CD14-positive monocyte (primary cell): ENCODE measurements at places on chromosomes 4 and X.
A peak's percentile ranks its signal among the peaks of the same experiment; 100 is the strongest.

DNA sequence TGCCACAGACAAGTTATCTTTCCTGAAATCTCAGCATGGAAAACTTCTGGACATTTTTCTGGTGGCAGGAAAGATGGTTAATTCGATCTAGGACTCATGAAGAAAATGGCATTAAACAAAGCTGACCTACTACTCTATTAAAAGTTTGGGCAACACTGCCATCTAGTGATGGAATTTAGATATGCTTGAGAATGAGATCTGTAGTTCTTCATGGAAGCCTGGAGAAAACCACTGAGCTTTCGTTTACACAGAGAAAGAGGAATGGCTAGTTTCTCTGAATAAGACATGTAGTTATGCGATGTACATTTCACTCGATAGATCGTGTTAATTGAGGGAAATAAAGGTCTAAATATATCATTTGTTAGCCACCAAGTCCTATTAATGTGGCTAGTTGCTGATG is 51.7 kb upstream of the CHRDL1 start:
- peak; percentile 15 for DNase-seq

- no peak for DNase-seq
Observed at GRCh38 chr4:153791746-153792617, 3.1 kb upstream of the SFRP2 start.

DNA sequence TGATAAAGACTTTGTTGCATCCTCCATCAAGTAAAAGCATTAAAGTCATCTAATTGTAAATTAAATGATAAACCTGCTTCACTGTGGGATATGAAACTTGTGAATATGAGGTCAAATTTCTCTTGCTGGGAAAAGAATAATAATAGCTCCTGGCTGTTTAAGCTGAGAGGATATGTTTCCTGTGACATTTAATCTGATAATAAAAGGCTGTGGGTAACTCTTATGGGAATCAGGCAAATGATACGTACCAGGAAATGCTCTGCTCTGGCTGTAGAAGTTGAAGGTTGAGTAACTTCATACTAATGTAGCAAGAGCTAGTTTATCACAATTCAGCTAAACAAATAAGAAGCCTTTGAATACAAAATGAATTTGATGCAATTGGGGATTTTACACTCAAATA is 574.6 kb downstream of the RAPGEF2 start:
- DNase-seq, result no peak

DNA sequence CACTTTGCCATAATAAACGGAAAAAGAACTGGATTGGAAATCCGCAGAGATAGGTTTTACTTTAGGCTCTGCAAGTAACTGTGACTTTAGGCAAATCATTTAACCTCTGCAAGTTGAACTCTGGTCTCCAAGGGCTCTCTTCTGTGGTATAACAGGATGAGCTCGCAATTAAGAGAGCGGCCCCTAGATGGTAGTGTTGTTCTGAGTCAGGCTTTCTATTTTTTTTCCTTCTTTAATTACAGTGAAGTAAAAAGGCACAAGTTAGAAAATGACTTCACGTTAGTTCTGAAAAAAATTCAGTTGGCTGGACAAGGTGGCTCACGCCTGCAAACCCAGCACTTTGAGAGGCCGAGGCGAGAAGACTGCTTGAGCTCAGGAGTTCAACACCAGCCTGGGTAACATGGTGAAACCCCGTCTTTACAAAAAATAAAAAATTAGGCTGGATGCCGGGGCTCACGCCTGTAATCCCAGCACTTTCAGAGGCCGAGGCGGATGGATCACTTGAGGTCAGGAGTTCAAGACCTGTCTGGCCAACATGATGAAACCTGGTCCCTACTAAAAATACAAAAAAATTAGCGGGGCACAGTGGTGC is 18.0 kb downstream of the RPS3A start:
- no peak for DNase-seq

- DNase-seq, result peak; percentile 20
Observed at GRCh38 chr4:173231916-173232315, 63.3 kb downstream of the GALNT7 start.

DNA sequence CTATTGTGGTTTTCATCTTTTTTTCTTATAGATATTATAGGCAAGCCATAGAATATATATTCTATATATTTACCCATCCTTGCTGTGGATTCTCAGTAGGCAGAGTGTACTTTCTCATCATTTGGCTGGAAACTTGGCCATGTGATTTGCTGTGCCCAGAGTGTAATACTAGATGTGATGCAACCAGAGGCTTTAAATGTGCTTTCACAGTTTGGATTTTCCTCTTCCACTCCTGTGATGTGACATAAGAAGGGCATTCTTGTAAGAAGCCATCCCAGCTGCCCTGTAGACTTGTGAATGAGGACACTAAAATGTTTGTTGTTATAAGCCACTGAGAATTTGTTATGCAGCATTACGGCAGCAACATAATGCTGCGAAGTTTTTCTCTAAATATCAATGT is 10.4 kb upstream of the HPGDS start:
- no peak for DNase-seq

DNA sequence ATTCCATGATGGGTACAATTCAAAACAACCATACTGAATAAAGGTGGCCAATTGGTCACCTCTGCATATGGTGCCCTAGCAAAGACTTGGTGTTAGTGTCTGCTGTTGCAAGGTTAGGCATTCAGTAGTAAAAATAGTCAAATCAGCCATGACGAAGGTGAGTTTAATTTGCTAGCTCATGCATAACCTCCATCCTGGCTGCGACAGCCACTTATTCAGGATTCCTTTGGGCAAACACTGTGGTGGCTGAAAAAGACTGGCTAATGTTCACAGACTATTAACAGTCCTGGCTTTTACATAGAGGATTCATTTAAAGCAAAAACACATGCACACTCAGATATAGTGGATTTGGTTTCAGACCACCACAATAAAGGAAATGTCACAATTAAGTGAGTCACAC is 34.8 kb upstream of the MAP9 start:
- DNase-seq, result no peak

- DNase-seq, result no peak
Observed at GRCh38 chr4:62709618-62710252, 1509.6 kb downstream of the ADGRL3 start.

DNA sequence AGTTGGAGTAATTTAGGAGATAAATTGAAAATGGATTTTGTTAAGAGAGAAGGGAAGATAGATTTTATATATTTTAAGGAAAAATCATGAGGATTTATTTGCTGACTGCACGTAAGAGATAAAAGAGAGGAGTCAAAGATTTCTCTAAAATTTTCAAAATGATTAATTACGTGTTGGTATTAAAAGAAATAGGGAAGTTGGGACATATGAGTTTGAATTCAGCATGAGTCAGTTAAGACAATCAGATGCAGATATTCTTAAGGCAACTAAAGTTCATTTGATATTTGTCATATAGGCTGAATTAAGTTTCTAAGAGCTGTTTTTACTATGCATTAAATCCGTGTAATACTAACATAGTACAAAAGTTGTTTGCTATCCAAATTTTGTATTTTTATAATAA is 46.9 kb downstream of the TET2 start:
- peak; percentile 44 for DNase-seq

DNA sequence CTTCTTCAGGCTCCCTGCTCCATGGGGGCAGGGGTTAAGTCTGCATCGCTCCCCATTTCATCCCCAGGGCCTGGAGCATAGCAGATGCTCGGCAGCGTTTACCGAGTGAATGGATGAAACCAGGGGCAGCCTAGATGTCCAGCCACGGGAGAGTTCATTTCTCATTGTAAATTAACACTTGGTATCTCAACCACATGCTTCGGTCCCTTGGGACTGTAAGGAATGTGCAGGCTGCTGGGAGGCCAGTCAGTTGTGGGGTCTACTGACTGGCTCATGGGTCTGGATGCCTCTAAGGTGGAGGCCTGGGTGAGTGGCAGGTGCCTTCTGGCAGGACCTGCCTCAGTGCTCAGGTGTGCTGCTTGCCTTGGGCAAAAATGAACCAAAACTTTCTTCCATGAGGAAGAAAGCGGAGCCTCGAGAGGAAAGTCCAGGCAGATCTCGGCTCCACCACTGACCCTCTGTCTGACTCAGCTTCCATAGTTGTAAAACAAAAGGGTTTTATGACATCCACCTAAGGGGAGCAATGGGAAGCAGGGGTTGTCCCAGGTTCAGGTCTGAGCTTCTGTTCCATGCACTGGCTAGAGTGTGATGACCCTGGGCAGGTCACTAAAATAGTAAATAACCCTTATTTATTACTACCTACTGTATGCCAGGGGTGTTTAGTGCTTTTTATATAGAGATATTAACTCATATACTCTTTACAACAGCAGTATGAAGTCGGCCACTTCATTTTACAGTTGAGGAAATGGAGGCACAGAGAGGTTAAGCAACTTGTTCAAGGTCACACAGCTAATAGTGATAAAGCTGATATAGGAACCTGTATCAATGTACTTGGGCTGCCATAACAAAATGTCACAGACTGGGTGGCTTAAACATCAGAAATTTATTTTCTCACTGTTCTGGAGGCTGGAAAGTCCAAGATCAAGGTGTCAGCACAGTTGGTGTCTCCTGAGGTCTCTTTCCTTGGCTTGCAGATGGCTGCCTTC is 144.3 kb upstream of the STX18 start:
- no peak for DNase-seq

DNA sequence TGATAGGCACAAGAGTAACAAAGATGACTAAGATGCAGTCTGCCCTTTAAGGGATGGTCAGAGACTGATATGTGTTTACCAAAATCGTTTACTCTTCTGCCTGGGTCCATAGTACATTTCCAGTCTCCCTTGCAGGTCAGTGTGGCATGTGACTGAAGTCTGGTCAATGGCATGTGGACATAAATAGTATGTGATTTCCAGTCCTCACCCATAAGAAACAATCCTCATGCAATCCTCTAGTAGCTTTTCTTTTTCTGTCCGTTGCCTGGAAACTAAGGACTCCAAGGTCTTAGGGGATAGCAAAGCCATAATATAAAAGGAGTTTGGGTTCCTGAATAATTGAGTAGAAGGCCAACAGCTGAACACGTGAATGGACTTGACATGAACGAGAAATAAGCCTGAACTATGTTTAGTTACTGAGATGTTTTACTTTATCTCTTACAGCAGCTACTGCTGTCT is 1.1 kb downstream of the SLC9B2 start:
- DNase-seq, result no peak

DNA sequence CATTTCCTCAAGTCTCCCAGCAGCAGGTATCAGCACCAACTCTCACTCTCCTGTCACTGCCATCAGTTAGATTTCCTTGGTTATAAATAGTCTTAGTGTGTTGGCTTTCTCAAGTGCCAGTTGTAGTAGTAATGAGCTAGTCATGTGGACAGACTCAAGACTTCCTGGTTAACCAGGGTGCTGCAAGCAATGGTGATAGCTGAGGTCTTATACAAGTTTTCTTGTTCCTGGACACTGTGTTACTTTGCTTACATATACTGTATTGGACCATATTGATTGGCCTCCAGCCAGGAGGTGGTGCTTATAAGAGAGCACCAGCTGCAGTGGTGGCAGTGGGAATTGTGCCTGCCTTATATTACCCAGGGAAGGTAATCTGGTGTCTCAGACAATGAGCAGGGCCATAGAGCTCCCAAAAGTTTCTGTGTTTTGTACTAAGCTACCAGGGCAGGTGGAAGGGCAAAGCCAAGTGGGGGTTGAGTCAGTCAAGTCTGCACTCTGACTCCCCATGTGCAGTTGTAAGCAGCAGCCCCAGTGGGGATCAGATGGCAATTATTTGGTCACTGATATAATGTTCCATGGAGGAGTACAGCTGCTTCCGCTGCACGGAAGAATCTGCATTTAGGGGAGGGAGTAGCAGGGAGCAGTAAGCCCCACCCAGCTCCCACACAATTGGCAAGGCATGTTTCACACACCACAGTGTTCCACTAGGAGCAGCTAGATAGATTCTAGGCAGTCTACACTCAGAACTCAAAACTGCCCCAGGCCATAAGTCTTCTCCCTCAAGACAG is 24.1 kb upstream of the ZDHHC15 start:
- DNase-seq, result no peak

- DNase-seq, result no peak
Observed at GRCh38 chrX:110182362-110182761, 135.5 kb downstream of the AMMECR1 start.

GRCh38 chr4:180641495-180641894 is 1601.7 kb upstream of the TENM3 start:
- no peak for DNase-seq

- DNase-seq, result no peak
Observed at GRCh38 chr4:121950680-121951520, 960 bp downstream of the TRPC3 start.

GRCh38 chrX:11287505-11287904 is 5.7 kb upstream of the AMELX start:
- DNase-seq, result no peak

- DNase-seq, result no peak
Observed at GRCh38 chr4:41568363-41568762, 30.4 kb downstream of the LIMCH1 start.

DNA sequence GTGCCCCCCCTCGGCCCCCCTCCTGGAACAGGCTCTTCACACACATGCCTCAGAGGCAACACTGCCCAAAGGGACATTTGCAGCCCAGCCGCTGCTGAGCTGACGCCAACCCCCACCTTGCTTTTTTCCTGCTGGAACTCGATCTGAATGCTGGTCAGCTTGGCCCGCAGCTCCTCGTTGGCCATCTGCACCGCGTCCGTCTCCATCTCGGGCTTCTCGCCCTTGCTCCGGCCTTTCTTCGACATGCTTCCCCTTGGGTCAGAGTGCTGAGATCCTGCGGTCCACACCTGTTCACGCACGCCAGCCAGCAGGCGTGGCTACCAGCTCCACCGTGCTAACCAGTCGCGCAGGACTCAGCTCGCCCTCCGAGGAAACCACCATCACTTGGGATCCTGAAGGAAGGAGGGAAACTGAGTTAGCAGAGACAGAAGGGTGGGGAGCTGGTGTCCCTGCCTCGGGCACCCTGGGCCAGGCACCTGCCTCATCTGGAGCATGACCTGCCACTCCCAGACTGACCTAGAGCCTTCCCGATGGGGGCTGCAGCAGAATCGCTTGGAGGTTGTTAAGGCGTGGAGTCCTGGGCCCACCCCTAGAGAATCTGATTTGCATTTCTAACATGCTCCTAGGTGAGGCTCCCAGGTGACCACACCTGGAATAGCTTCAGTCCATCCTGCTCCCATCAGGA is 87.6 kb downstream of the JAKMIP1 start:
- DNase-seq, result no peak

- DNase-seq, result no peak
Observed at GRCh38 chr4:173005912-173006633, 162.5 kb upstream of the GALNT7 start.

DNA sequence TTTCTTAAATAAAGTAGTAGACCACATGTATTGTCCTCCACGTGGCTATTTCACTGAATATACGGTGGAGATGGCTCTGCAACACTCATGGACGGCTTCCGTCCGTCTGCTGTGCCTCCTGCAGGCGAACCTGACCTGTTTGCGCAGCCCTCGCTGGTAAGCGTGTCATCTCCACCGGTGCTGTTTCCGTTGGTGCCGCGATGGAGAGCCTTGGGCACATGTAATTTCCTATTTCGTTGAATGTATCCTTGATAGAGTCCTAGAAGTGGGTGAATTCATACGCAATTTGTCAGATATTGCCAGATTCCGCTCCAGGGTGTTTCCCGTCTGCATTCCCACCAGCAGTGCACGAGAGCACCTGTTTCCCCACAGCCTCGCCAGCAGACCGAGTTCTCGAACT is 48.5 kb downstream of the HTT-AS start:
- DNase-seq, result no peak

- no peak for DNase-seq
Observed at GRCh38 chr4:74217365-74217764, 59.4 kb downstream of the MTHFD2L start.

- DNase-seq, result peak; percentile 33
Observed at GRCh38 chr4:101199507-101200285, 147.6 kb downstream of the PPP3CA start.

- DNase-seq, result no peak
Observed at GRCh38 chr4:101952985-101953384, 162.5 kb downstream of the BANK1 start.
